ENCODE measurements at places on chromosomes 7 and 10.

GRCh38 chr7:37065779-37066271 lies 341.5 kb upstream of the AOAH start:
- DNase-seq = no peak

DNA sequence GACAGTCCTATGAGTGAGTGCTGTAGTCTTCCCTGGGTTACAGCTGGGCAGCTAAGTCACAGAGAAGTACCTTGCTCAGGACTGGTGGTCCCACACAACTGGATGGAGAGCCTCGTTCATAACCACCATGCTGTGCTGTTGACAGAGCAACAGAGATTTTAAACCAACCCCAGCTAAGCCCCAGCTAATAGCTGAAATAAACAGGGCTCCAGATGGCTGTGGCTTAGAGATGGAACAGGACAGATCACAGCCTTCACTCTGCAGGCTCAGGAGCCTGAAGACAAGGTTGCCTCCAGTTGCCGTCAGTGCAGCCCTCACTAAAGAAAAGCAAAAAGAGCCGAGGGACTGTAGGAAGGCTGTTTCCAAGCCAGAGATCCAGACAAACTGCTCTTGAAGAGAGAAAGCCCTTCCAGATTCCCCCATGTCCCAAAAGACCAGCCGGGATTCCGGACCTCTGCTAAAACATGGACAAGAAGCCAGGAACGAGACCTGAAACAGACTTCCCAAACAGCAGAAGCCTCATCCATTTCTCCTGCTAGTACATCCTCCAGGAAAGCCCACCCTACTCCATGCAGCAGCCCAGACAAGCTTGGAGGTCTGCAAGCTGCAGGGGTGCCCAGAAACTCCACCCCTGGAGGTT lies 4.2 kb downstream of the HTRA1 start:
- no peak for DNase-seq

DNA sequence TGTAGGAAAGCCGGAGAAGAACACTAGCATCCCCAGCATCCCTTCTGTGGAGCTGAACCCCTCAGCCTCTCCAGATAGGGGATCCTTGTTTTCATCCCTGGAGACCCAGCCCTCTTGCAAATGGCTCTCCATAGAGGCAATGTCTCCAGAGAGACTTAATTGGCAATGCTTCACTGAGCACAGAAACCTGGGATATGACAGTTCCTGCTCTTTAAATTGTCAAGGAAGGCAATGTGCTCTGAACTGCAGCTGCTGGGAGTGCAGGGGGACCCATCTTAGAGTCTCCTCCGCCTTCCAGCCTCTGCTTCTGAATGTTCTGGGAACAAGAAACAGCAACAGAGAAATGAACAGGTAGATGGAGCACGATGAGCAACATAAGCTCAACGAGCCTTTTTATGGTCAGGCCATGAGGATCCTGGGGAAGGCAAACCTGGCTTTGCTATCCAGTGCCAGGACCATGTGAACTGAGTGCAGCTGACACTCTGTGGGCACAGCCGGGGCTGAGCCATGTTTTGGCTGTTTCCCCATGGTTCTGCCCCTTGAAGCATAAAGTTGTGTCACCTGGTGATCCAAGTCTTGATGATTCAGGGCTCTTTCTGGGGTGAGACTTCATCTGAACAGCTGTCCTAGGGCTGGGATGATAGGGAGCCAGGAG lies 481.0 kb downstream of the PLXNA4 start:
- DNase-seq = no peak

GRCh38 chr7:93442478-93443224 lies 131.9 kb downstream of the CALCR start:
- no peak for DNase-seq

- DNase-seq = no peak
Observed at GRCh38 chr7:47737601-47738000, 155.7 kb upstream of the TNS3 start.

GRCh38 chr10:69007260-69007659 lies 18.7 kb downstream of the KIFBP start:
- no peak for DNase-seq

DNA sequence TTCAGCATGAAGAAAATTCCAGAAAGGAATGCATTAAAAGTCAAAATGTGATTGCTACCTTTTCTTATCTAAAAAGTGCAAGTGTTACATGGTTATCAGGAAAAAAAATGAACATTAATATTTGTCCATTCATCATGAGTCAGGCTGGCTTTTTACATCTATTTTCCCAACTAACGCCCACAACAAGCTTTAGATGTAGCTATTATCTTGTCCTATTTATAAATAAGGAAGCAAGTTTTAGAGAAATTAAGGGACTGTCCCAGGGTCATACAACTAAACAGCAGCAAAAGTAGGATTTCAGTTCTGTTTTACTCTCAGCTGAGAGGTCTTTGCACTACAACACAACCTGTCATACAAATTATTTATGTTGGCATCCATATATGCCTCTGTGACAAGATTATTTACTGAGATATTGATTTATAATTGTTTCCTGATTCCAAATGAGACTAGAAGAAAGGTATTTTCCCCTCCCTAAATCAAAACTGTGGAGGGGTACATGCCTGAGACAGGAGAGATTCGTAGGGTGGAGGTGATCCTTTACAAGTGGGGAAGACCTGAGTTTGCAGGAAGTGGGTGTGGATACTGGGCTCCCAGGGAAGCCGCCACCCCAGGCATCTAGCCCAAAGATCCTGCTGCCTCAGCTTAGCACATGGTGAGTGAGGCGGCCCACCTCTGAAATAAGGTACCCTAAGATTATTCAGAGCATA lies 57.2 kb upstream of the ARID5B start:
- DNase-seq = peak; percentile 23

- DNase-seq = no peak
Observed at GRCh38 chr10:131177431-131178327, 133.8 kb downstream of the TCERG1L start.

GRCh38 chr7:142563470-142563869 lies 185.8 kb upstream of the PRSS1 start:
- DNase-seq = no peak

DNA sequence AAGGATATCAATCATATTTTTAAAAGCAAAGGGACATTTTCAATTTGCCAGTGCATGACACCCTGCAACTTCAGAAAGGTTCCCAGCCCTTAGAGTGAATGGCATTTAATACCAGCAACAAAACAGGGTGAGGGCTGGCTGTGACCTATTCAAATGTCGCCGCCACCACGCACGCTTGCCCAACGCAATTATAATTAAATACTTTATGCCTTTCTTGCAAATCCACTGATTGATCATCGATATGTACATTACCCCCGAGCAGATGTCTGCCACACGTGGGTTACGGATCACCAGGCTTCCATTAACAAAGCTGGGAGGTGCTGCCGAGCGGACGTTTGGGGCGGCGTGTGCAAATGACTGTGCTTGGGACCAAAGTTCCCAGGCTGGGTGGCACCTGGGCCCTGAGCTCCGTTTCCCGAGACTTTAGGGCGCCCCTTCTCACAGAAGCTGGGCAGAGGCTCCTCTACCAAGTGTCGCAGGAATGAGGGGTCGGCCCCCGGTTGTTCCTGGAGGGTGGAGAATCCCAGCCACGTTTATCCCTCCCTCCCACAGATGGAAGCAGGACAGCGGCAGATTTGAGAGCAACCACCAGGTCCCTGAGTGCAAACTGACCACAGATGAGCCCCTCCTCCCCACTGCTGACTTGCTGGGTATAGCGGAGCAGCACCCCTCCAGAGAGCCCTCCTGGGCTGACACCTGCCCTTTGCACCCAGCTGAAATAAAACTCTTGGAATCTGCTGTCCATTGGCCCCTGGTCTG lies 3.9 kb downstream of the FOXL3 start:
- DNase-seq = no peak

- no peak for DNase-seq
Observed at GRCh38 chr10:99394761-99395386, 35.5 kb downstream of the GOT1 start.

DNA sequence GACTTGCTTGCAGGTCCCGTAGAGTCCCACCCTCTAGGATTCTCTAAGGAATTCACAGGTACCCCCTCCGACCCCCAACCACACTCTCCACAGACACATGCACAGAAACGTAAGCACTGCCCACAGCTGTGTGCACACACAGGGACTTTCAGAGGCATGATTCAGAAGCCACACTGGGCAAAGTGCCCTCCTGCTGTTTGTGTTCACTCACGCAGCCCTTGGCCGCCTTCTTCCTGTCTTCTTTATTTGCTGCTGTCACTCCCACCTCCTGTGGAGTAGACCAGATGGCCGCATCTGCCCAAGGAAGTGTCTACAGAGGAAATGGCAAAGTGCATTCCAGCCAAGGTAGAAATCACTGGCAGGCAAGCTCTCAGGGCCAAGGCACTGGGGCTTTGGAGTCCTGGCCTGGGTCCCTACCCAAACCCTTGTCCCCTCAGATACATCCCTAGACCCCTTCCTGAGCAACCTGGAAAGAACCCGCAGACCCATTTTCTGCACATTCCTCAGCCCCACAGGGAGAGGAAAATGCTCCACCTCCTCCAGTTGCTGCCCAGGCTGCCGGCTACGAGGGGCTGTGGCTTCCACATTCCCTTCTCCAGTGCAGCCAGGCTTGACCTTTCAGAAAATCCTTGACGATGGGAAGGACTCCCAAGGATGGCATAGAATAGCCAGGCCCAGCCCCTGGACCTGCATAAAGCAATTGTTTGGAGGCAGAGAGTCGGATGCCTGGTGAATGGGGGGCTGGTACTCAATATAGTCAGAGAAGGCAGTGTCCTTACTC lies 21.6 kb upstream of the GIMAP8 start:
- DNase-seq = no peak

- DNase-seq = no peak
Observed at GRCh38 chr7:156222611-156223010, 410.3 kb upstream of the SHH start.

- DNase-seq = no peak
Observed at GRCh38 chr7:5255832-5256231, 26.9 kb upstream of the SLC29A4 start.

DNA sequence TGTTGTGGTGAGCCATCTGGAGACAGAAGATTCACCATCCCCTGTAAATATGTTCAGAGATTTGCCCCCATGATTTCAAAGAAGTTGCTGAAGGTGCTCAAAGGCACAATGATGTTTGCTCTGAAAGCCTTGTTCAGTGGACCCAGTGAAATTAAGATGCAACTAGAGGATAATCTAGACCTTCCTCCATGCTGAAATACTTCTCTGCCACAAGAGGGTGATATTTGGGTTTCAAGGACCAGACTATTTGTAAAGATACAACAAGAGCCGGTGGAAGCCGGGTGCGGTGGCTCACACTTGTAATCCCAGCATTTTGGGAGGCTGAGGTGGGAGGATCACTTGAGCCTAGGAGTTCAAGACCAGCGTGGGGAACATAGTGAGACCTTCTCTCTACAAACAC lies 13.5 kb upstream of the MSRB2 start:
- no peak for DNase-seq

GRCh38 chr7:107505997-107506673 lies 36.3 kb downstream of the GPR22 start:
- no peak for DNase-seq

- DNase-seq = peak; percentile 61
Observed at GRCh38 chr10:26543567-26544306, 105.6 kb downstream of the APBB1IP start.

DNA sequence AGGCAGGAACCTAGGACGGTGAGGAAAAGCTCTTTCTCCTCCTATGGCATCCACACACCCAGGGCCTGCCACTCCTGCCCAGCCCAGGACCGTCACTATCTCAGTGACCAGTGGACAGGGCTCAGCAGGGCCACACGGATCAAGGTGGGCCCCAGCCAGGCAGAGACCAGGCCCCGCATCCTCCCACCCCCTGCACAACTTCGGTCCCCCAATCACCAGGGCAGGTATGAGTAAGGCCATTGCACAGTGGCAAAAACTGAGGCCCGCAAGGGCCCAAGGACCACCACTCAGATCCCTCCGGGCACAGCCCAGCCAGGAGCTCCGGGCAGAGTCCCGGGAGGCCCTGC lies 30.3 kb downstream of the OAT start:
- DNase-seq = no peak

DNA sequence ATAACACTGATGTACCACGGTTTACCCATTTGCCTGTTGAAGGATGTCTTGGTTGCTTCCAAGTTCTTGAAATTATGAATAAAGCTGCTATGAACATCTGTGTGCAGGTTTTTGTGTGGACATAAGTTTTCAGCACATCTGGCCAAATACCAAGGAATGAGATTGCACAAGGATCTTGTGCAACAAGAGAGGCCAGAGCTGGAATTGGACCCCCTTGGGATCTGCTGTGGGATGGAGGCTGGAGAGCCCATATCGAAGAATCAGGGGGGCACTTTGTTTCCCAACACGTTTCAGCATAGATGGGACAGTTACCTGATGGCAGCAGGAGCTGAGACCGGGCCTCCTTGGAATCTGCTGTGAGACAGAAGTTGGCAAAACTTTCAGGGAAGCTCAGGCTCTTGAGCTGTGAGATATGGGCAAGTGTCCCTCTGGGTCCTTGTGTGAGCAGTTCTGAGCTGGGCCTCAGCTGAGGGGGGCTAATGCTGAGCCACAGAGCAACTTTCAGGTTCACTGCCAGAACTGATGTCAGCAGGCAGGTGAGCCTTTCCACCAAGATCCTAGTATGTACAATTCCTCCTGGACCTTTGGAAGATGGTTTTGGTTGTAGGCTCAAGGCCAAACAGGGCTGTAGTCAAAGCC lies 115.2 kb upstream of the RAB18 start:
- no peak for DNase-seq

- DNase-seq = no peak
Observed at GRCh38 chr7:90681336-90682022, 85.4 kb downstream of the CDK14 start.

- no peak for DNase-seq
Observed at GRCh38 chr7:26868841-26869495, 4.6 kb upstream of the SKAP2 start.

DNA sequence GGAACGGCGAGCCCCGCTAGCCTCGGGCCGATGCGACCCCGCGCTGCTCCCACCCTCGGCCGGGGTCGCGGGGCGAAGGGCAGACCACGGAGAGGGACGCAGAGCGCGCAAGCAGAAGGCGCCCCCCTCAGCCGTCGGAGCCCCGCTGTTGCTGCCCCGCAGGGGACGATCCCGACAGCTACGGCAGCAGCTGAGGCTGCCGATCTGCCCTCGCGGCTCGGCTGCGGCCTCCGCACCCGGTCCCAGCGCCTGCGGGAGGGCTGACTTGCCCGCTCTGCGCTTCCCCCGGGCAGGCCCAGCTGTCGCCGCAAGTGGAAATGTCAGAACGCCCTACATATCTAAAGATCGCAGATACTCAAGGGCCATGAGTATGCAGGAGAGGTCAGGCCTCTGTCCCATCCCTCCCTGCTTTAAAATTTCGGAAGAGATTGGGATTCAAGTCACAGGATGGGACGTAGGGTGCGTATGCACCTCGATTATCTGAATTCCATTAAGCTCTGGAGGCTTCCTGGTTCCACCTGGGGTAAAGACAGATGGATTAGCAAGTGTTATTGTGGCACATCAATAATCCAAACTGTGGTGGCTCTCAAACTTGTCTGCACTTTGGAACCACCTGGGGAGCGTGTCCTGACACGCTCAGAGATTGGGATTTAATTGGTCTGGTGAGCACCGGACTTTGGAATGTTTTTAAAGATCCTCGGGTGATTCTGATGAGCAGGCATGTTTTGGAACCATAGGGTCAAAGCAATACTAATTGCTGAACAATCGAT lies at the start of gene CRPPA:
TSS of gene CRPPA (minus strand) at position 206 of the 770 bp plus-strand sequence. CDS start 216 bp downstream, outside the sequence.
- peak; percentile 11 for DNase-seq

Data from GM10248 (cell line).